ENCODE measurements at places on chromosomes 13 and 19. TPM values are rescaled to one million over a fixed set of nuclear protein-coding genes. Genes with fewer than 3 reads are reported as not detected.

The TMC4 gene
- total RNA-seq = 32.7 TPM

GRCh38 chr13:71797517-71797916 lies 69.5 kb downstream of the DACH1 start:
- DNase-seq = no peak
- no peaks in the 10 kb centered on the region for H3K4me1 ChIP-seq
- H3K27ac ChIP-seq = no peak overlapping the region
- no peak overlapping the region for H3K4me3 ChIP-seq
- no peaks in the 10 kb centered on the region for H3K27me3 ChIP-seq

DNA sequence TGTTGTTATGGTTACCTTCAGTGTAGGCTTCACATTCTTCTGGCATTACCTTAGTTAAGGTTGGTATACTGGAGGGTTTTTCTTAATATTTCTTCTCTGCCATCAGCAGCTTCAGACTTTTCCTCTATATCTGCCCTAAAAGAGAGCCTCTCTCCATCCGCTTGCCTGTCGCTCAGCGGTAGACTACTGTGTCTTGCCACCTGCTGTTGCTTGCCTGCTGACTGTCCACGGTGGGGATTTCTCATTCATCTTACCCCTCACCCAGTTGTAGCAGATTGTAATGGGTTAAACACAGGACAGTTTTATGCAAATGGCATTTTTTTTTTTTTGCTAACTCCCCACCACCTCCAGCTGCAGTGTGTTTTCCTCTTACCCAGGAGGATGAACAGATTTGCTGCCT lies 577.2 kb downstream of the SLITRK5 start:
- no peaks in the 10 kb centered on the region for H3K36me3 ChIP-seq
- H3K27me3 ChIP-seq = no peaks in the 10 kb centered on the region
- no peaks in the 10 kb centered on the region for H3K4me1 ChIP-seq
- H3K27ac ChIP-seq = no peak overlapping the region

The IGLON5 gene
- 49.4 TPM for total RNA-seq

The CEACAM1 gene
- 0.50 TPM for total RNA-seq

GRCh38 chr13:105679838-105680237 lies 855.6 kb downstream of the EFNB2 start:
- H3K4me1 ChIP-seq = no peaks in the 10 kb centered on the region
- no peak overlapping the region for H3K4me3 ChIP-seq
- no peak for DNase-seq
- no peak overlapping the region for H3K27ac ChIP-seq

All from endodermal cell (in vitro differentiated cells).